Upper lobe of right lung (tissue), 1 donor: ENCODE measurements at places on chromosomes 6 and 20. TPM values are rescaled to one million over a fixed set of nuclear protein-coding genes. Genes with fewer than 3 reads are reported as not detected.

DNA sequence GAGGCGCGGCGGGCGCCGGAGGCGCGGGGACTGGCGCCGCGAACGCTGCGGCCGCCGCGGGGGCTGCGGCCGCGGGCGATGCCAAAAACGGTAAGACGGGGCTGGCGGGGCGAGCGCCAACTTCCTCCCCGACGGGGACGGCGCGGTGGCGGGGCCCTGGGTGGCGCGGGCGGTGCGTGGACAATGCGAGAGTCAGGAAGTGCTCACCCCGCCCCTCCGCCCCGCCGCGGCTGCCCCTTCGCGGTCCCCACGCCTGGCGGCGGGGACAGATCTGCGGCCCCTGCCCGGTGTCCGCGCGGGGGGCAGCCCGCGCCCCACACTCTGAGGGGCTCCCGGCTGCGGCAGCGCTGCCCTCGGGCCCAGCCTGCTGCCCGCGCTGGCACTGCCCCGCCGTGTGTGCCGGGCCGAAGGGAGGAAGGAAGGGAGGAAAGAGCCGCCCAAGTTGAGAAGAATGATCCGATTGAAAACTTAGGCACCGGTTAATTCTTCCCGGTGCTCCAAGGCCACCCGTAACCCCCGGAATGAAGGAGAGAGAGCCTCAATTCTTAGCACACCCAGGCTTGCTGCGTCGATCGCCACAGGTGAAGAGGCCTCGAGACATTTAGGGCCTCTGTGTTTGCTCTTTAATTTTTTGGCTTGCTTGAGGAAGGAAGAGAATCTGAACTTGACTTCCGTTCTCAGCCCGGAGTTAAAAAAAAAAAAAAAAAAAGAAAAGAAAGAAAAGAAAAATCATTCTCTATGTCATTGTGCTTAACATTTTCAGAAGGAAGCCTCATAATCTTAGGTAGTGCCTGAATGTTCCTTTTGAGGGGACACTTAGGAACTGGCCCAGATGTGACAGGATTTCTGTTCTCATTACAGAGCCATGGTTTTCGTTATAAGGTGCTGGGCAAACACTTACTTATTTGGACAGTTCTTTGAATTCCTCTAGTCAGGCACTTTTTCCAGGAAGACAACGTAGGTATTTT, 982 bp downstream of the HECA start:
- peak overlapping the region; percentile 80 for H3K4me3 ChIP-seq

DNA sequence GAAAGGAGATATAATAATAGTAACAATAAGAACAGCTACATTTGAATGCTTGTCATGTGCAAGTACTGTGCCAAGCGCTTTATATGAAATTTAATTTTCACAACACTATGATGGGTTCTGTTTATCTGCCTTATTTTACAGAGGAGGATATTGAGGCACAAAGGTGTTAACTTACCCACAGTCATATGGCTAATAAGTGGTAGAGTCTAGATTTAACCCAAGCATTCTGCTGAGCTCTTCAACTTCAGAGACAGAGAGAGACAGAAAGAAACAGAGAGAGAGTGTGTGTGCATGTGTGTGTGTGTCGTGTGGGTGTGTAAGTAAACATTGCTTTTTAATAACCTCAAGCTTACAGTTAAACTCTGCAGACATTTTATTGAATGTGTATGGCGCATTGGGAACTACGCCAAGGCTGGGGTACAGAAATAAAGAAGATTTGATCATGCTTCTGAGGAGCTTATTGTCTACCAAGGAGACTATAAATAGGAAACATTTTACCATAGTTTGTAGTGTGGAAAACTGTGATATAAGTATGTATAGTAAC, 12.9 kb downstream of the TBPL1 start:
- no peaks in the 10 kb centered on the region for H3K36me3 ChIP-seq
- H3K27me3 ChIP-seq, result no peaks in the 10 kb centered on the region
- no peak for DNase-seq
- H3K4me1 ChIP-seq, result no peaks in the 10 kb centered on the region
- H3K27ac ChIP-seq, result no peak overlapping the region

- no peak for DNase-seq
- H3K4me3 ChIP-seq, result no peak overlapping the region
- no peak overlapping the region for H3K27ac ChIP-seq
- H3K36me3 ChIP-seq, result no peaks in the 10 kb centered on the region
Observed at GRCh38 chr20:11333634-11334033, 584.1 kb upstream of the BTBD3 start.

CTCFL gene
- total RNA-seq, result not detected
